ENCODE measurements at places on chromosomes 3 and 15.

- no peak for DNase-seq
Observed at GRCh38 chr3:37170060-37170459, 4.3 kb downstream of the LRRFIP2 start.

DNA sequence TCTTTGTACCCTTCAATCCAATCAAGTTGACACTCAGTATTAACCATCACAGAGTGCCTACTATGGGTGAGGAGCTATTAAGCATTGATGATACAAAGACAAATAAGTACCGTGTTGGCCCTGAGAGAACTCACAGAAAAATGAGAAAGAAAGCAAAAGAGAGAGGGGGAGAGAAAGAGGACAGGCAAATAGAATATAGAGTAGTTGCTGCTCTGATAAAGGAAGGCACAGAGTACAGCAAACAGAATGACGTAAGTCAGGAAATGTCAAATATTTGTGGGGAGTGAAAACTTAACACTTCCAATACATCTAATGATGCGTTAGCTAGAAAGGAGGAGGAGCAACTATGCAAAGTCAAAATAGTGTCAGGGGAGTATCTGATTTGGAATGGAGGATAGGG, 320.6 kb upstream of the KCNH8 start:
- DNase-seq, result no peak

- no peak for DNase-seq
Observed at GRCh38 chr15:52786436-52787122, 3.6 kb downstream of the ONECUT1 start.

- DNase-seq, result no peak
Observed at GRCh38 chr3:153247331-153248330, 85.6 kb downstream of the RAP2B start.

DNA sequence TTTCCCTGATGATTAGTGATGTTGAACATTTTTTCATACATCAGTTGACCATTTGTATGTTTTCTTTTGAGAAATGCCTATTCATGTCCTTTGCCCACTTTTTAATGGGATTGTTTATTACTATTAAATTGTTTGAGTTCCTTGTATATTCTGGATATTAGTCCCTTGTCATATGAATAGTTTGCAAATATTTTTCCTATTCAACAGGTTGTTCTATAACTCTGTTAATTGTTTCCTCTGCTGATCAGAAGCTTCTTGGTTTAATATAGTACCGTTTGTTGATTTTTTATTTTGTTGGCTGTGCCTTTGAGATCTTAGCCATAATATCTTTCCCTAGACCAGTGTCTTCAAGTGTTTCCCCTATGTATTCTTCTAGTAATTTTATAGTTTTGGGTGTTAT, 189.0 kb upstream of the RARB start:
- no peak for DNase-seq

All from SW480 (cell line).